Activated naive CD4-positive, alpha-beta T cell treated with anti-CD3 and anti-CD28 coated beads for 36 hours (primary cell): ENCODE measurements at places on chromosomes 12 and 14. TPM values are rescaled to one million over a fixed set of nuclear protein-coding genes. Genes with fewer than 3 reads are reported as not detected.

GRCh38 chr12:70609739-70610491, 27.3 kb downstream of the PTPRB start:
- H3K4me3 ChIP-seq = no peak overlapping the region
- H3K36me3 ChIP-seq = no peaks in the 10 kb centered on the region
- no peak for DNase-seq
- H3K27me3 ChIP-seq = peaks cover 42% of the 10 kb centered on the region
- peaks cover 6% of the 10 kb centered on the region for H3K4me1 ChIP-seq
- H3K27ac ChIP-seq = no peak overlapping the region

GRCh38 chr14:44446965-44447364, 60.1 kb downstream of the FSCB start:
- no peaks in the 10 kb centered on the region for H3K4me1 ChIP-seq
- H3K4me3 ChIP-seq = no peak overlapping the region
- no peak overlapping the region for H3K27ac ChIP-seq
- DNase-seq = no peak

DNA sequence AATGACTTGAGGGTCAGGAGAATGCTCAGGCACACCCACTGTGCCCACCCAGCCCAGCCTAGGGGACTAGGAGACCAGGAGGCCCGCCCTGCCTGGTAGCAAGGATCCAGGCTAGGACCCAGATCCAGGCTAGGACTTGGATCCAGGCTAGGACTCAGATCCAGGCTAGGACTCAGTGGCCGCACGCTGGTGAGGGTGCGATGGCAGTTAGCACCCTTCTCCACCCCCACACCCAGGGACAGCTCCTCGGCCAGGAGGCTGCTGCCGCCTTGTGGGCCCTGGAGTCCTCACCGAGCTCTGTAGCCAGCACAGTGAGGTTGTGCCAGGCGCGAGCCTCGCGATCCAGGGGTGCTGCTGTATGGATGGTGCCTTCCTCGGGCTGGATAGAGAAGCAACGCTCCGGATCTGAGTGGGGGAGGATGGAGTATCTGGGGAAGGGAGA, 5.1 kb downstream of the CDH24 start:
- no peak for DNase-seq
- H3K27ac ChIP-seq = no peak overlapping the region
- H3K27me3 ChIP-seq = peaks cover 8% of the 10 kb centered on the region
- H3K36me3 ChIP-seq = no peaks in the 10 kb centered on the region

DNA sequence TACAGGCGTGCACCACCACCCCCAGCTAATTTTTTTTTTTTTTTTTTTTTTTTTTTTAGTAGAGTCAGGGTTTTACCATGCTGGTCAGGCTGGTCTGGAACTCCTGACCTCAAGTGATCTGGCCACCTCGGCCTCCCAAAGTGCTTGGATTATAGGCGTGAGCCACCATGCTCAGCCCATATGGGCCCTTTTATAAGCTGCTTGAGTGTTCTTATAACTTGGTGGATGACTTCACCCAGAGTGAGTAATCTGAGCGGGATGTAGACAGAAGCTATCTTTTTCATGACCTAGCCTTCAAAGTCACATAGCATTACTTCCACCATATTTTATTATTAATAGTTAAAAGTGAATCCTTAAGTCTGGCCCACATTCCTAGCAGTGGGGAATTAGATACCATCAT, 16.4 kb downstream of the BBOF1 start:
- H3K27ac ChIP-seq = no peak overlapping the region
- H3K4me3 ChIP-seq = no peak overlapping the region
- no peaks in the 10 kb centered on the region for H3K4me1 ChIP-seq
- no peak for DNase-seq

DNA sequence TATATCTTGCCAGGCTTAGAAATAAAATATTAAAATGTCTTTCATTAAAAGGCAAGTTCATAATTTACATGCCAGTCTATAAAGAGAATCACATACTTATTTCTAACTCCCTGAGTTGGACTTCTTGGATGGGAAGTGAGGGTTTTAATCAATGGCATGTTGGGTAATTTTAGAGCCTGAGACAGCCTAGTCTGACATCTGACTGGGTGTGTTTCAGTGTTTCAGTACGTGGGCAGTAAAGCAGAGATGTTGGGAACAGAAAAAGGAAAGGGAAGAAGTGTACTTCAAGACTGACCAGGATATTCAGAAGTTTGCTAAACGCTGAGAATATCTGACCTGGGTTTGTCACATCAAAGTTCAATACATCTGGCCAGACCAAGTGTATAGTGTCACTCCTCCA, 171.8 kb downstream of the BTG1 start:
- no peak overlapping the region for H3K4me3 ChIP-seq
- H3K4me1 ChIP-seq = peaks cover 27% of the 10 kb centered on the region
- peaks cover 2% of the 10 kb centered on the region for H3K36me3 ChIP-seq
- no peak for DNase-seq

DNA sequence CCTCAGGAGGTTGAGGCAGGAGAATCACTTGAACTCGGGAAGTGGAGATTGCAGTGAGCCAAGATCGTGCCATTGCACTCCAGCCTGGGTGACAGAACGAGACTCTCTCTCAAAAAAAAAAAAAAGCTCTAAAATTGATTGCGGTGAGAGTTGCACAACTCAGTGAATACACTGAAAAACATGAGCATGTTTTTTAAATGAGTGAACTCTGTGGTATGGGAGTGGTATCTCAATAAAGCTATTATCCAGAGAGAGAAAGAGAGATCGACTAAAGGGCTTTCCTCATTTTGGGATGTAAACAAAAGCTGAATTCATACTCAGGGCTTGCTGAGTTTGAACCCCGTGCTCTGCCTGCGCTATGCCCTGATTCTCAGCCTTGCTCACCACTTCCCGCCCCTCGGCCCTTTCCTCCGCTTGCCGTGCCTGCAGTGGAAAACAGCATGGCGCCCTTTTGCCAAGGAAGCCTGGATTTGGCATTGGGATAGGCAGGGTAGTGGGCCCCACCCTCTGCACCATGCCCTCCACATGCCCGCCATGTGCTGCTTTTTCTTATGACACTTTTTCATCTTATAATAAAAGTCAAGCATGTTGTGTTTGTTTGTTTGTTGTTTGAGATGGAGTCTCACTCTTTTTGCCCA, 102.5 kb downstream of the LGMN start:
- H3K4me1 ChIP-seq = peaks cover 61% of the 10 kb centered on the region
- DNase-seq = no peak
- H3K27ac ChIP-seq = no peak overlapping the region
- peaks cover 6% of the 10 kb centered on the region for H3K36me3 ChIP-seq
- H3K27me3 ChIP-seq = no peaks in the 10 kb centered on the region

- no peaks in the 10 kb centered on the region for H3K4me1 ChIP-seq
- no peak overlapping the region for H3K4me3 ChIP-seq
- H3K36me3 ChIP-seq = peaks cover 1% of the 10 kb centered on the region
- no peak for DNase-seq
These were observed 47.7 kb downstream of the ATP6V1D start for GRCh38 chr14:67311868-67312267.

GRCh38 chr12:97260786-97261185, 201.8 kb upstream of the RMST start:
- DNase-seq = no peak
- no peaks in the 10 kb centered on the region for H3K36me3 ChIP-seq
- H3K4me1 ChIP-seq = no peaks in the 10 kb centered on the region
- no peak overlapping the region for H3K4me3 ChIP-seq

GRCh38 chr14:78451319-78451695, 281.1 kb downstream of the NRXN3 start:
- H3K36me3 ChIP-seq = no peaks in the 10 kb centered on the region
- H3K4me3 ChIP-seq = no peak overlapping the region

DNA sequence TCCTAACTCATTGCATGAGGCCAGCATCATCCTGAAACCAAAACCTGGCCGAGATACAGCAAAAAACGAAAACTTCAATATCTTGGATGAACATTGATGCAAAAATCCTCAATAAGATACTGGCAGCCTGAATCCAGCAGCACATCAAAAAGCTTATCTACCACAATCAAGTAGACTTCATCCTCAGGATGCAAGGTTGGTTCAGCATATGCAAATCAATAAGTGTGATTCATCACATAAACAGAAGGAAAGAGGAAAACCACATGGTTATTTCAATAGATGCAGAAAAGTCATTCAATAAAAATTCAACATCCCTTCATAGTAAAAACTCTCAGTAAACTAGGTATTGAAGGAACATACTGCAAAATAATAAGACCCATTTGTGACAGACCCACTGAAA, 56.5 kb upstream of the PPFIA2 start:
- H3K27ac ChIP-seq = no peak overlapping the region
- DNase-seq = no peak
- H3K4me1 ChIP-seq = peaks cover 18% of the 10 kb centered on the region

DNA sequence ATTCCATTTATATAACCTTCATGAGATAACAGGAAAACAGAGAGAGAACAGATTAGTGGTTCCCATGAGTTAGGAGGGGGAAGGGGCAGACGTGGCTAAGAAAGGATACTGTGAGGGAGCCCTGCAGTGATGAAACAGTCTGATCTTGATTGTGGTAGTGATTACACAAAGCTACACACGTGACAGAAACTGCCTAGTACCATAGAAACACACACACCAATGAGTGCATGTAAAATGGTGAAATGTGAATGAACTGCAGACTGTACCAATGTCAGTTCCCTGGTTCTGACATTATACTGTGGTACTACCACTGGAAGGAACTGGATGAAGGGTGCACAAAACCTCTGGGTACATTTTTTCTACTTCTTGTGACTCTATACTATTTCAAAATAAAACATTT, 36.9 kb downstream of the NRDE2 start:
- H3K4me3 ChIP-seq = no peak overlapping the region
- no peaks in the 10 kb centered on the region for H3K27me3 ChIP-seq
- H3K36me3 ChIP-seq = peaks cover 22% of the 10 kb centered on the region
- no peak for DNase-seq
- H3K4me1 ChIP-seq = no peaks in the 10 kb centered on the region
- no peak overlapping the region for H3K27ac ChIP-seq

DNA sequence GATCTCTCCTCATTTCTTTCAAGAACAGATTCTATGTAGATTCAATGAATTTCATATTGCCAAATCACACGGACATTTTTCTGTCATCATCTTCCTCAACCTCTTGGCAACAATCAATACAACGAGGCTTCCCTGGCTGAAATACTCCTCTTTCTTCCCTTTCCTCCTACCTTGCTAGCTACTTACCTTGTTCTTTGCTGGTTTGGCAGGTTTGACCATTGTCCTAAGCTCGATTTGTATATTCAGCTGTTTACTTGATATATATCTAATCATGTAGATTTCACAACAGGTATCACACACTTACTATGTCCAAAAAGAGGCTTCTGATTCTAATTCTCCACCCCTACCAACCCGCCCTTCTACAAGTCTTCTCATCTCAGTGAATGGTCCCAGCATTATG, 23.6 kb downstream of the NDUFA12 start:
- H3K4me3 ChIP-seq = no peak overlapping the region
- H3K36me3 ChIP-seq = peaks cover 7% of the 10 kb centered on the region
- peaks cover 47% of the 10 kb centered on the region for H3K4me1 ChIP-seq
- no peaks in the 10 kb centered on the region for H3K27me3 ChIP-seq
- no peak overlapping the region for H3K27ac ChIP-seq

Gene SMCO2
- total RNA-seq = 0.19 TPM

Gene RFX4
- total RNA-seq = not detected

Gene POTEG
- total RNA-seq = not detected

Gene KCNC2
- not detected for total RNA-seq

Gene AACS
- total RNA-seq = 11.2 TPM

Gene GLIPR1L1
- total RNA-seq = not detected

Gene PZP
- not detected for total RNA-seq

Gene MIP
- total RNA-seq = not detected
